Activated naive CD4-positive, alpha-beta T cell treated with anti-CD3 and anti-CD28 coated beads, Interleukin-2, amount 50 U/mL, for 72 hours (primary cell): ENCODE measurements at places on chromosomes 1 and 21. TPM values are rescaled to one million over a fixed set of nuclear protein-coding genes. Genes with fewer than 3 reads are reported as not detected.

DNA sequence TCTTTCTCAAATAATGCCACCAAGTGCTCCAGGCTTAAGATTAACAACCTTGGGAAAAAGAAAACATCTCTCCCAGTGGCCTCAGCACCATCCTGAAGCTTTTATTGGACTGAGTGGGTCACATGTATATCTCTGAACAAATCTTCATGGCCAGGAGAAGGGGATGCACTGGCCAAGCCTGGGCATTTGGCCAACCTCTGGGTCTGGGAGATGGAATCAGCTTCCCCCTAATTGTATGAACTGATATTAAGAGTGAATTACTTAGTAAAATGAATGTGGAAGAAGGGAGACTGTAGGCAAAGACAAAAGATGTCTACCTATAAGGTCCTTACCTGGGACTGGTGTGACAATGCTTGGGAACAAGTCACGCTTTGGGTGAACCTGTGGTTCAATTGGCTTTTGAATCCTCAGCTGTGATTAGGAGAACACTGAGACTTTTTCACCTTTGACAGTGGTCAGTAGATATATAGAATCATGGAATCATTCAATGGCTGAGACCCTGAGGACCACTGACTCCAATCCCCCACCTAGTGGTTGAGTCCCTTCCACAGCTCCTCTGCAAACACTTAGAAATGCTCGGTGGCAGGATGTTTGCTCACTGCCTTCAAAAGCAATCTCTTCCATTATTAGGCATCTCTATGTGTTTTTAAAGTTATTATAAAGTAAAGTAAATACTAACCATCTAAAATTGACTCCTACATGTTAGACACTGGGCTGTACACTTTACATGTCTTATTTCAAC, 102.6 kb upstream of the ATP1A1 start:
- no peak for DNase-seq

DNA sequence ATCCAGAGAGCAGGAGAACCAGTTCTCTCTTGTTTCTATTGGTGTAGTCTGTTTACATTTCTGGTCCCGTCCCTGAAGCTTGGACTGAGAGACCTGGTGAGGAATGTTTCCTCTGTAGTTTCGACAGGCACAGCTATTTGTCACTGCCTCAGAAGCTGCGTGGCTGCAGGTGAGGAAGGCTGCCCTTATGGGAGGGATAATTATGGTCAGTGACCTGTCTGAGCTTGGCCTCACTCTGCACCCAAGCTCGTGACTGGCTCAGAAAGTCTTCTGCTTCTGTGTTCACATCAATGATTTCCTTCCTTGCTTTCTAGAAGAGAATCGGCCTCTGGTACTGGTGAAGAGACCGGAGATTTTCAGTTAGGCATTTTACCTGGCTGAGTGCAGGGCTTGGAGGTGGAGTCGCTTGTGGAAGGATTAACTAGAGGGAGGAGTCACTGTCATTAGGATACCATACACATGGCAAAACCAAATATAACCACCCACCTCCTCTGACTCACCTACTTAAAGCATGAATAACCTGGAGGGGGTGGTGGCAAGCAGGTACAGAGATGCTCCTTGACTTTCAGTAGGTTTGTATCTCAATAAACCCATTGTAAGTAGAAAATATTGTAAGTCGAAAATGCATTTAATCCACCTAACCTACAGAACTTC, 19.9 kb upstream of the WDR26 start:
- DNase-seq: no peak

- DNase-seq: no peak
These were observed 40.6 kb downstream of the LHX4 start for GRCh38 chr1:180270530-180271271.

GRCh38 chr21:46159841-46160656, 4.7 kb upstream of the FTCD start:
- DNase-seq: no peak

RASSF5 gene
- total RNA-seq: 212 TPM

GRCh38 chr21:16034446-16035190, 304.8 kb downstream of the USP25 start:
- no peak for DNase-seq

DNA sequence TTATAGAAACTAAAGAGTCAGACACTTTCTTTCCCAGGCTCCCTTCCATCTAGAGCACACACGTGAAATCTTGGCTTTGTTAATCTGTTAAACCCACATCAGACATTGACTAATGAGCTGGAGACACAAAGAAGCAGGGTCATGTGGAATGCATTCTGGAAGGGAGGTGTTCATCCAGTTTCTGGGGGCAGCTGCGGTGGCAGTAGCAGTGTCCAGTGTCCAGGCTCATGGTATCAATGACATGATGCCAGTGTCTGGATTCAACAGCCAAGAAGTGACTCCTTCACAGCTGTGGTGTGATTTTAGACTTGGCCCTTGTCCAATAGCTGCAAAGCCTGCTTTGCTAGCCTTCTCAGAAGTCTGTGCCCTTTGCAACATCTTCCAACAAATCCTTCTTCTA, 95.2 kb downstream of the NTPCR start:
- no peak for DNase-seq

GRCh38 chr1:226738421-226738994, 574 bp downstream of the ITPKB start:
- peak; percentile 57 for DNase-seq

DNA sequence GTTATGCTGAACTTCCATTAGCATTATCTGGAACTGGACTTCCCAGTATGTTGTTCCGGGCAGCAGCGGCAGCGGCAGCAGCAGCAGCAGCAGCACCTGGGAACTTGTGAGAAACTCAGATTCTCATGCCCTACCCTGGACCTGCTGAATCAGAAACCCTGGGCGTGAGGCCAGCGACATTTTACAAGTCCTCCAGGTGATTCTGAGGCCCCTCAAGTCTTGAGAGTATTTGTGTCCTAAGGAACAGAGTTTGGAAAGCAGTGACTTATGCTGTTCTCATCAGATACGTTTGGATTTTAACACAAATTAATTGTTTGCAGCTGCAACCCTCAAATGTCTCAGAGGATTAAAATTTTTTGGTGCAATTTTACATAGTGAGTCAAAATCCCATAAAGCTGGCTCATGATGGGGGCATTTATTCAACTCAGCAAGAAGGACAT, 157.2 kb upstream of the KAZN start:
- DNase-seq: no peak

AUNIP gene
- 10.6 TPM for total RNA-seq

GRCh38 chr1:80825067-80825466, 975.7 kb upstream of the ADGRL2 start:
- DNase-seq: no peak

GRCh38 chr1:160078512-160079195, 2.7 kb upstream of the KCNJ9 start:
- no peak for DNase-seq

GRCh38 chr1:7404046-7404742, 366.9 kb upstream of the VAMP3 start:
- no peak for DNase-seq

ZNF683 gene
- total RNA-seq: not detected

- no peak for DNase-seq
These were observed 28.3 kb upstream of the NEK7 start for GRCh38 chr1:198128533-198128932.

GRCh38 chr1:147046189-147046862, 108.2 kb downstream of the NBPF12 start:
- DNase-seq: no peak

DNA sequence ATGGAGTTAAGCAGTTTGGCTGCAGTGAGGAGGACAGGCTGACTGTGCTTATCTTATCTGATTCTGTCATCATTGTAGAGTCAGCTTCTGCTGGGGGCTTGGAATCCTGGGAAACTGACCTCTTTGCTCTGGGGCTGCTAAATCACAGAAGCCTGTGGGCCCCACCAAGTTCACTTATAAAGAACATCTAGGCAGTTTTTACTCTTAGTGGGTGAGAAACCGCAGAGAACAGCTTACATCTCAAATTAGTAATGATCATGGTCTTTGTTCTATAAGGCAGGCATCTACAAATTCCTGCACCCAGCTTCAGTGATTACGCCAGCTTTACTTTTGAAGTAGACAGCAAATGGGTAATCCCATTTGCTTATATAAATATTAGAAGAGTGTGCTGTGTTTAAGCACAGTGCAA, 75.7 kb downstream of the ZC3H11B start:
- DNase-seq: no peak

DNA sequence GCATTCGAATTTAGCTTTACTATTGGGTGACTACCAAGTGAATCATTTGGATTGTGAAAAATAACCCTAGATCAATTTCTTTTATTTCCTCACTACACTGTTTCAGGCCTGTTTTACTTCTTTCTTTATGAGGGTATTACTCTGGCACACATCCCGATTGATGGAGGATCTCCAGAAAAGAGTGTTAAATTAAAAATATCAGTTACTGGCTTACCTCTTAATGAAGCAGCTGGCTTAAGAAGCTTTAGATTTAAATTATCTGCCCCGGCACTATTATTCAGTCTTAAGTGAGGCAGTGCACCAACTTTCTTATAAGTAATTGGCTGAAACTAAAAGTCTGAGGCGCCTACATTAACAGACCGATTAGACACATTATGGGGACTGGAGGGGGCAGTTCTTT, 1097.4 kb downstream of the TTLL7 start:
- no peak for DNase-seq

HJV gene
- total RNA-seq: not detected

JUN gene
- 54.8 TPM for total RNA-seq

- no peak for DNase-seq
These were observed 43.1 kb downstream of the KIF21B start for GRCh38 chr1:200980452-200980772.

- no peak for DNase-seq
These were observed at the start of the genes LEPR and LEPROT for GRCh38 chr1:65420590-65421350. Gene LEPR (plus strand): TSS chr1:65420668. CDS start chr1:65565566, 144,898 bp downstream. Gene LEPROT (plus strand): TSS chr1:65420668. CDS start chr1:65420725, 57 bp downstream.

DNA sequence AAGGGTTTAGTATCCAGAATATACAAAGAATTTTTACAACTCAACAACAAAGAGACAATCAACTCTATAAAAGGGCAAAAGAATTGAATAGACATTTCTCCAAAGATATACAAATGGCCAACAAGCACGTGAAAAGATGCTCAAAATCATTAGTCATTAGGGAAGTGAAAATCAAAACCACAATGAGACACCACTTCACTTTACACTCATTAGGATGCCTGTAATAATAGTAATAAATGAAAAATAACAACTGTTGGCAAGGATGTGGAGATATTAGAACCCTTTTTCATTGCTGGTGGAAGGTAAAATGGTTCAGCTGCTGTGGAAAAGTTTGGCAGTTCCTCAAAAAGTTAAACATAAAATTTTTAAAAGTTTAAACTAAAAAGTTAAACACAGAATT, 7.0 kb upstream of the ABCD3 start:
- DNase-seq: no peak

DNA sequence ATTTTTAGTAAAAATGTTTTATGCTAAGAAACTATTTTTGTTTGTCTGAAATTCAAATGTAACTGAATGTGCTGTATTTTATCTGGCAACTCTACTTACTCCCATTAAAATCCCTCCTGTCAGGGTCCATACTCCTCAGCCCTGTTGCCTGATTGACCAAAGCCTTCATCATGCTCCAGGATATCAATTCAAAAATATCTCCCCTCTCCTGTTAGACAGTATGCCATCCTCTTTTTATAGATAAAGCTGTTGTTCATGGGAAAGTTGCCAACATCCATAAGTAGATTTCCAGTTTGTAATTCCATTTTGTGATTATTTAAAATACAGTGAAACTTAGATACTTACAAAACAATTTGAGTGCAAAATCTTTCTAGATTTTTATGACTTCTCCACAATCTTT, 65.7 kb downstream of the DTL start:
- no peak for DNase-seq

ADAM30 gene
- total RNA-seq: not detected

- no peak for DNase-seq
These were observed 142.3 kb downstream of the DNM3 start for GRCh38 chr1:171983584-171983983.

- DNase-seq: no peak
These were observed 169.3 kb downstream of the CAMTA1 start for GRCh38 chr1:6954591-6954990.

GRCh38 chr1:199982606-199983005, 44.9 kb upstream of the NR5A2 start:
- DNase-seq: no peak

DNA sequence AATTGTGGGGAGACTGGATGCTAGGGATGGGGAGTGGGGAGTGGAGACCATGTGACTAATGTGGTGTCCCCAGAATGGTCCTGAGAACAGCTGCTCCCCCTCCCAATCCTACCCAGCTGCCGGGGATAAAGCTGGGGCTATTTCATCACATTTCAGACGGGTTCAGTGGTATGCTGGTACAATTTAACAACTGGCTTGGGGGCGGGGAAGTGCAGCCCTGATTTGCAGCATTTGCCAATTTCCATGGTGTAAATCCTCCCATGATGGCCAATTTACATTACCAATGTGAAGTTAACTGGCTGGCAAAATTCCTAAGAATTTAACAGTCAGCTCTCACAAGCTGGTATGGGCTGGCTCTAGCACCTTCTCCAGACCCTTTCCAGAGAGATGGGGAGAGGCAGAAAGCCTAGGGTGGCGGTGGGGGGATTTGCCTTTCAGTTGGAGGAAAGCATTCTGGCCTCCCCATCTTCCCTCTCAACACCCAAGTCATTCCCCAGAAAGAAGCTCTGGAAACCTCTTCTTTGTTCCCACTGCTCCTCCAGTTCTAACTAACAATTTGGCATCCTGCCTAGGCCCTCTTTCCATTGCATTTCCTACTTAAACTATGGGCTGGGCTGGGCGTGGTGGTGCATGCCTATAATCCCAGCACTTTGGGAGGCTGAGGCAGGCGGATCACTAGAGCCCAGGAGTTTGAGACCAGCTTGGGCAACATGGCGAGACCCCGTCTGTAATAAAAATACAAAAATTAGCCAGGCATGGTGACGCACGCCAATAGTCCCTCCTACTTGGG, 11.3 kb upstream of the ADGRB2 start:
- DNase-seq: no peak

IL19 gene
- not detected for total RNA-seq

HSF2BP gene
- total RNA-seq: 0.78 TPM

DNA sequence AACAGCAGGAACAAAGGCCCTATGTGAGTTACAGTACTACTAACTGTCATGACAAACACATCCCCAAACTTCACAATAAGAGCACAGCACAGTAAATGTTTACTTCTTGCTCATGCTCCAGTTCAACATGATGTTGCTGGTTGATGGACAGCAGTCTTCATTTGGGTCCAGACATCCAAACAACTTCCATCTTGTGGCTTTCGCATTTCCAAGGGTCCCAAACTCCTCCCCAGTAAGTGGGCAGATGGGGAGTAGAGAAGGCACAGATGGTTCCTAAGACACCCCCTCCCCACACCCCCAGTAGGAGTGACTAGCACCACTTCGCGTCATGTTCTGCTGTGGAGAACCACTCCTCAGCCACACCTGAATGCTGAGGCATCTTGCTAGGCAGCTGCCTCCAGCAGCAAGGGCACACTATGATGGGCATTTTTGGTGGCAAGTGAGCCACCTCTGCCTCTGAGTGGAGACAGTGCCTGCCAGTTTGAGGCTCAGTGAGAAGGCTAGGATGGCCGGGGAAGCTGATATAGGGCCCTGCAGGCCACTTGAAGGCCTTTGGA, 32.7 kb upstream of the CD2 start:
- DNase-seq: no peak

DNA sequence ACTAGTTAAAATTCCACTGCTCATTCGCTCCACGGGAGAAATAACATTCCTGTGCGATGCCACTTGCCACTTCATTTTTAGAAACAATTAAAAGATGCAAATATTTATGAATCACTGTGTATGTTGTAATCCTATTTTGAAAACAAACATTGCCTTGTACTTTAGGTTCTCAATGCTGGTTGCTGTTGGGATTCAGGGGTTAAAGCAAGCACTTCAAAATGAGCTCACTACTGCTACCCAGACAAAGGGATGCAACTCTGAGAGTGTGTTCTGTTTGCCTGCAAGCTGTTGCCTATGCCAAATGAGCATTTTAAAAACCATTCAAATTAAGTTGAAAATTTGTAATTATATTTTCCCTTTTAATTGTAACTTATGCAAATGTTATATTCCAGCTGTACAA, 87.5 kb downstream of the RWDD3 start:
- no peak for DNase-seq
